Stimulated activated CD8-positive, alpha-beta memory T cell treated with anti-CD3 and anti-CD28 coated beads, Interleukin-15, amount 100 ng/mL, for 1 hour (primary cell): ENCODE measurements at places on chromosomes 6 and 20.
A peak's percentile ranks its signal among the peaks of the same experiment; 100 is the strongest.

DNA sequence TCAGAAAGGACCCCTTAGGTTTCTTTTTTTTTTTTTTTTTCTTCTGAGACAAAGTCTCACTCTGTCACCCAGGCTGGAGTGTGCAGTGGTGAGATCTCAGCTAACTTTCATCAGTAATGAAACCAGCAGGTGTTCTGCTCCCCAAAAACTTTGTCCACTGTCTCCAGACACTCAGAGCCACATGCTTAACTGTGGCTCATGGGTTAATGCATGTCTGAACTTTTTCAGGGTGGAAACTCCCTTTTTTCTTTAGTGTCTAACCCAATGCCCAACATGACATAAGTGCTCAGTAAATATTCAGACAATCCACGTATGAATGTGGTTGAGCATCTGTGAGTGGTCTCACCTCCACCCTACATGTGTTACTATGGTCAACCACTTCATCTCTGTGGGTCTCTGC is 45.4 kb downstream of the MYB start:
- DNase-seq = no peak

DNA sequence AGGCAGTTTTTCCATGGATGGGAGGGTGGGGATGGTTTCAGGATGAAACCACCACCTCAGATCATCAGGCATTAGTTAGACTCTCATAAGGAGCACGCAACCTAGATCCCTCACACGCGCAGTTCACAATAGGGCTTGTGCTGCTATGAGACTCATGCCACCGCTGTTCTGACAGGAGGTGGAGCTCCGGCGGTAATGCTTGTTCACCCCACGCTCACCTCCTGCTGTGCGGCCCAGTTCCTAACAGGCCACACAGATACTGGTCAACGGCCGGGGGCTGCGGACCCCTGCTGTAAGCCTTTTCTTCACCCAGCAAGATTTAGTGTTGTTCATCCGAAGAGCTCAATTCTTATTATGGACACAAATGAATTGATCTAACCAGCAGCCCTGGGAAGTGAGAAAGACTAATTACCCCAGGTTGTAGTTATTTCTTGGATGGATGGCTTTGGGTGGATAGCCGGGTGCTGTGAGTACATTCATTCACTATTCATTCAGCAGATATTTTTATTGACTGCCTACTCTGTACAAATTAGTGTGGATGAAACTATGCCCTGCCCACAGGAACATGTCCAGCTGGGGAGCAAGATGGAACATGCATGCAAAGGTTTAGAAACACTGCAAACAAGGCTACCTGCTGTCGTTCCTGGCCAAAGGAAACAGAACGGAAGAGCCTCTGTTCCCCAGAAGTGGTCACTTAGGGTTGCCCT is 57.2 kb downstream of the RIOK1 start:
- no peak for DNase-seq

DNA sequence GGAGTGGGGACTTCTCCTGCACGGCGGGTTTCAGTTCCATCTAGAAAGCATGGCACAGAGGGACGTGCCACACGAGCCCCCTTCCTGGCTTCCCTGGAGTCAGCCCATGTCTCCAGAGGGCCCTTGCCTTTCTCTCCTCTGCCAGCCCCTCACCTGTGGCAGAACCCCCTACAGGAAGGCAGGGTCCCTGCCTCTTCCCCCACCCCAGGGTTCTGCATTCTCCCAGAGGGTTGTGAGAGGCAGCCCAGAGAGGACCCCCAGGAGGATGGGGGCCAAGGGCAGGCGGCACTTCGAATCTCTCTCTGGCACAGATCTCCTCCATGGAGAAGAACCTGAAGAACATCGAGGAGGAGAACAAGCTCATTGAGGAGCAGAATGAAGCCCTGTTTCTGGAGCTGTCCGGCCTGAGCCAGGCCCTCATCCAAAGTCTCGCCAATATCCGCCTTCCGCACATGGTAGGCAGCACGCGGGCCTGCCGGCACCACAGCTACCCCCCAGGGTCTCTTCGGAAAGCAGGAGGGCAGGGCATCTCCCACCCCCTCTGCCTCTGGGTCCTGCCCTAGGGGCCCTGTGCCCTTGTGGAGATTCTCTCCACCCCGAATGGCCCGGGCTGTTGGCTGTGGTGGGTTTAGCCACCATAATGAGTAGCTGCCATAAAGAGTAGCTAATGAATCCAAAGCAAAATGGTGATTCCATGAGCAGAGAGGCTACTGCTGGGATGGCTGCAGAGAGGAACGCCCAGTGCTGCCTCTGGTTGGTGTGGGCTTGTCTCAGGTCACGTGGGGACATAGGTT is 15.9 kb upstream of the PCMTD2 start:
- no peak for DNase-seq

GRCh38 chr20:50210066-50210619 is 19.5 kb downstream of the CEBPB start:
- DNase-seq = no peak

DNA sequence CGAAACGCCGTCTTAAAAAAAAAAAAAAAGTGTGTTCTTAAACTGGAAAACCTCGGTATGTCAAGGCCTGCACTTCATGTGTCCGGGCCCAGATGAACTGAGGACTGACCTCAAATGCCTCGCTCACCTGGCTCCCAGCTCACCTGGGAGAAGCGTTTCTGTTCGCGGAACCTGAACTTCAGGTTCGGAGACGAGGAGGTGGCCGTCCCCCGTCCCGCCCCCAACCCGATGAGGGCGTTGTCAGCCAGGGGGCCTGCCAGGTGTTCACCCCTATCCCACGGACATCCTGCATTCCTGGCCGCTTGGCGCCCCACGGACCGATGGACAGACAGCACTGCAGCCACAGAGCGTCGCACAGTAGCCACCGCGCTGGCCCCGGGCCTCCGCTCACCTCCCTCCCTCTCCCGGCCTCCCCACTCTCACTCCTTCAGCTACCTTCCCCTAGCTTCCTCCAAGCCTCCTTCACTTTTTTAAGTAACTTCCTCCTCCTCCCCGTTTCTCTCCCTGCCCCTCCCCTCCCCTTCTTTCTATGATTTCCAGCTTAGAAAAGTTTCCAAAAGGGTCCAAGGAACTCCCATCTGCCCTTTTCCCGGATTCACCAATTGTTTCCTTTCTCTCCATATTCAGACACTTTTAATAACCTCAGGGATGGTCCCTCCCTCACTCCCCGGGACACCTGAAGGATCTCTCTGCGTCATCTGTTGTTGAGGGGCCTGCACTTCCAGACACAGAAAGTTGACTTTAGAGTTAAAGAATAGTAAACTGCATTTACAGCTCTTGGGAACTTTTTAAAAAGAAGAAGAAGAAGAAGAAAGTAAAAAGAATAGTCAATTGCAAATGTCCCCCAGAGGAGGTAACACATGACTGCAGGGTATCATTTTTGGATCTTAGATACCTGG is 22.7 kb upstream of the MCM3 start:
- no peak for DNase-seq

GRCh38 chr6:33116417-33116816 is 40.6 kb downstream of the HLA-DPB1 start:
- DNase-seq = no peak

GRCh38 chr6:123203928-123204327 is 207.9 kb downstream of the CLVS2 start:
- no peak for DNase-seq

GRCh38 chr20:57287007-57287880 is 20.8 kb upstream of the BMP7 start:
- DNase-seq = no peak

DNA sequence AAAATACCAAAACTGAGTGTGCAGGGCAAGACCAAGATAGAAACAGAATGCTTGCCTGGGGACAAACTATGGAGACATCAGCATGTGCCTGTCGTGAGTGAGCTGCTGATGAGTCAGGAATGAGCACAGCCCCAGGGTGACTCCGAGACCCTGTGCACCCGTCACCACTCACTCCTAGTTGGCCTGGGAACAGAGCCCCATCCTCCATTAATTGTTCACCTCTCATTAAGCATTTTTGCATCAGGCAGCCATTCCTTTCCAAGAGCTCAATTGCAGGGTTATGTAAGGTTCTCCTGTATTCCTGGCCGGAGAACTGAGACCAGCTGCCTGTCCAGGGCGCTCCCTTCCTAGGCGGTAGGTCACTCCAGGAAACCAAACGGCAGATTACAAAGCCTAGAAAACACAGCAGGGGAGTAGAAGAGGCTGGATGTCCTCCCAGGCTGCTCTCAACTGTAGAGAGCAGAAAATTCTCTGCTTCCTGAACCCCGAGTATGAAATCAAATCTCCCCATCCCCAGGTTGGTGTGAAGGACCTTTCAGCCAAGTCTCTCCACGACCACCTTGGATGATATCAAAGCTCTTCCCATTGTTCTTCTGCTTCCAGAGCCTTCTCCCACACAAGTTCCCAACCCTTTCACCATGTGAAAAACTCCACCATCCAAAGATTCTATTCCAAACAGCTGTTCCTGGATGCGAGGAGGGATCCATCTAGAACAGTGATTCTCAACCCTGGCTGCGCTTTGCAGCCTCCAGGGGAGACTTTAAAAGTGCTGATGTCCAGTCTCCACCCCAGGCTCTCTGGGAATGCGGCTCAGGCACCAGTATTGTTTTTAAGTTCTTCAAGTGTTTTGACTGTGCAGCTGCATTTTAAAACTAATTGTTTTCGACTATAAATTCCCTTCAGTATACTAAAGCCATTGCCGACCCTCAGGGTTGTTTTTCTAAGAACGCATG is 532.6 kb upstream of the JARID2 start:
- no peak for DNase-seq

DNA sequence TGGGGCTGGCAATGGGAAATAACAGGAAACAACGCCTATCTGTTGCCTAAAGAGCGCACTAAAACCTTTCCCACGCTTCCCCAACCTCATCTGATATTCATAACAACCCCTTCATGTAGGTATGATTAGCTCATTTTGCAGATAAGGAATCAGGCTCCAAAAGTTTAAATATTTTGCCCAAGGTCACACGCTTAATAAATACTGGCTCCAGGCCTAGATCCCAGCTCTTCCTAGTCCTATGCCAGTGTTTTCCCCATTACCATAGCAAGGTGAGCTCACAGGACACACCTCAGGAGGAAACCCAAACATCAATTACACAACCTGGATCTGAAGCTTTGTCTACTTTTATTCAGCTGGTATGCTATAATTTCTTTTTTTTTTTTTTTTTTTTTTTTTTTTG is 19.6 kb downstream of the MBOAT1 start:
- DNase-seq = no peak

- no peak for DNase-seq
Observed at GRCh38 chr6:169131390-169131789, 122.3 kb downstream of the THBS2 start.

- DNase-seq = no peak
Observed at GRCh38 chr20:21183722-21184121, 57.8 kb downstream of the KIZ start.

- DNase-seq = no peak
Observed at GRCh38 chr20:58019027-58019849, 209.2 kb downstream of the ANKRD60 start.

DNA sequence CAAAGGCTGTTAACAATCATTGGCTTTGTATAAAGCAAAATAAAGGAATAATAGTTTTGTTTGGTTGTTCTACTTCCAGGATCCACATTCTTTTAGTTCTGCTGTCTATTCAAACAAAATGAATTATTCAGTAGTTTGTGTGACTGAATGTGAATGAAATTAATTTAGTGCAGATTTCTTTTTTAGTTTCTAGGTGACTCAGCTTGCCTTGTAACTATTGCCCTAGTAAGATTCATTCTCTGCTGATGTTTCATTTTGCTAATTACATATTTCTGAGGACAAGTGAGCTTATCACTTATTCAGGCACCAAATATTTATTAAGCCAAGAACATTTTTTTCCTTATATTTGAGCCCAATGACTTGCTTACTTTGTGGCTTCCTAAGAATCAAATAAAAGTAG is 46.5 kb upstream of the RIPOR2 start:
- DNase-seq = no peak

- no peak for DNase-seq
Observed at GRCh38 chr6:72272958-72273357, 348.9 kb upstream of the KCNQ5 start.

DNA sequence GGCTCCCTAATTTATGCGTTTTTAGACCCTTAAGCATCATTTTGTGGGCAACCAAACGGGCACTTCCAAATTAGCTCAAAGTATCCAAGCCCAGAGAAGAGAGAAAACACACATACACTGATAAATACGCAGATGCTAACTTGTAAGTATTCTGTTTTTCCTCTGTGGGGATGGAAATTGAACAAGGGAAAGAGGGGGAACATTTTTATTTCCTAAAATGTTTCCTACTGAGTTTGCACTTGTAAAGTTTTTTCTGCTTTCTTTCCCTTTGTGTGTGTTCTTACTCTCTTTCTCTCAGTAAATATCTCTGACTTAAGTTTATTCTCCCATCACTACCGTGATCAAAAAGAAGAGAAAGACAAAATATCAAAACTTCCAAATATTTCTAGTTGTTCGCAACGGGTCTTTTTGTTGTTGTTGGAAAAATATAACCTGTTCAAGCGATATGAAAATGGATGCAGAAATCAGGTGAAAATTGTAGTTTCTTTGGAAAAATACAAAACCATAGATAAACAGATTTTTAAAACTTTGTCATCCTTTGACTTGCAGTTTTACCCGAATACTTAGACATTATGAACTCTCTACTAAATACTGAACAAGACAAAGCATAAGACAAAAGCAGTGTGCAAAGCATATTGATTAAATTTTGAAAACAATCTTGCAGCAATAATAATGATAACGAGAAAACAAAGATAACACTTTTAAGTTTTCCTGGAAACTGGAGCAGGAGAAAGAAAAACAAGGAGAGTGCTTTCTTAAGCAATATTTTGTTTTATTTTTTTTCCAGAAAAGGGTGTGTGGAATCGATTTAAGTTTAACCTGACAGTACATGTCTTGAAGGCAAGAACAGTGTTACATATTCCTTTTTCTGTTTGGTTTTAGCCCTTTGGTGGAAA is 1.0 kb upstream of the NKX2-4 start:
- DNase-seq = no peak

- DNase-seq = no peak
Observed at GRCh38 chr6:90219209-90219985, 77.2 kb downstream of the BACH2 start.

- peak; percentile 61 for DNase-seq
Observed at GRCh38 chr20:63973636-63974401, 4.1 kb upstream of the ZNF512B start.

- no peak for DNase-seq
Observed at GRCh38 chr6:170504479-170504878, 48.6 kb downstream of the PSMB1 start.

GRCh38 chr20:56843817-56844216 is 214.7 kb downstream of the TFAP2C start:
- no peak for DNase-seq

DNA sequence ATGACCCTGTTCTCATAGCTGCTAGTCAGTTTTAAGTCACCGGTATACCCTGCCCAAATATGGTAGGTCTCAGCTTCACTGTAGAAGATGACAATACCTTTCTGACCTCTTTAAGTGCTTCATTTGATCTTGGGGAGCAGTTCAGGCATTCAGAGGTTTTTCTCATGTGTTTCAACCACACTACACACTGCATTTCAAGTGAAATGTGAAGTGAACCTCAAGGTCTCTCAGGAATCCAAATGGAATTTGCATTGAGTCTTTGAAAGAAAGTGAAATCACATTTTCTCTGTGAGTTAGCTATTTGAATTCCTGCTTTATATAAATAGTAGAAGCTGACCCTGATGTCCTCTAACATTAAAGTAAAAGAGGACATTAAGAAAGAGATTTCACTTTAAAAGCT is 461.6 kb downstream of the ADGRB3 start:
- DNase-seq = no peak
